ENCODE measurements at places on chromosomes 4 and X.

DNA sequence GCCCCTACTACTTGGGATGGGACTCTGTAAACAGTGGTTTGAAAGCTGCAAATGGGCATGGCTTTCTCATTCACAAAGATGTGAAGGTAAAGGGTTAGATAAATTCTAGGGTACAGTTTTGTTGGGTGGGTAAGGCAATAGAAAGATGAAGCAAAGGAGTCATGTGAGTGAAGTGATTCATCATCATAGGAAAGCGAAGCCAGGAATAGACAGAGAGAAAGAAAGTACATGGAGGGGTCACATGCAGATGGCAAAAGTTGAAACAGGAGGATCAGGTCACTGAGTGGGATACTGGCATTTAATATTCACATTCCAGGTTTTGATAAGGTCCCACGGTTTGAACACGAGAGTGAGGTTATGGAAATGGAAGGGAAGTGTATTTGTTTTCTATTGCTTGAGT, 8.2 kb upstream of the ABCG2 start:
- no peak for DNase-seq

DNA sequence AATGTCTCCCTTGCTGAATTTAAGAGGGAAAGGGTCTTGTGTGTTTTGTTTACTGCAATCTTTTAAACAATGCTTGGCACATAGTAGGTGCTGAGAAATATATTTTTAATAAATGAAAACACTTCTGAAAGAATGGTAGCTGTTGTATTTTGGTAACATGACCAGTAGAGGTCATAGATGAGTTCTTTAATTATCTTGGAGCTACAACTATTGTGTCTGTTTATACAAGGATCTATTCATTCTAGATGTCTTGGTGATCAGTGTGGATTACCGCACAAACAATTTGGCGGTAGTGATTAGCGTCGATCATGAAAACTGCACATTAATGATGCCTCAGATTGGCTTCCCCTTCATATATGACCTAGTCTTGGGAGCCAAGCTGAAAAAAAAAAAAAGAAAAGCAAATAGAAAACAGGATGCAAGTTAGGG, 21.4 kb upstream of the SCRG1 start:
- DNase-seq = no peak

GRCh38 chr4:95232358-95233156, 316.2 kb downstream of the UNC5C start:
- no peak for DNase-seq

- DNase-seq = no peak
Measured at GRCh38 chr4:99458911-99459447, 23.8 kb upstream of the ADH7 start.

- DNase-seq = no peak
Measured at GRCh38 chr4:7356667-7357310, 77.9 kb downstream of the PSAPL1 start.

- no peak for DNase-seq
Measured at GRCh38 chr4:77820649-77821561, 1.7 kb upstream of the CNOT6L start.

GRCh38 chr4:121189326-121190215, 25.4 kb upstream of the TNIP3 start:
- no peak for DNase-seq

DNA sequence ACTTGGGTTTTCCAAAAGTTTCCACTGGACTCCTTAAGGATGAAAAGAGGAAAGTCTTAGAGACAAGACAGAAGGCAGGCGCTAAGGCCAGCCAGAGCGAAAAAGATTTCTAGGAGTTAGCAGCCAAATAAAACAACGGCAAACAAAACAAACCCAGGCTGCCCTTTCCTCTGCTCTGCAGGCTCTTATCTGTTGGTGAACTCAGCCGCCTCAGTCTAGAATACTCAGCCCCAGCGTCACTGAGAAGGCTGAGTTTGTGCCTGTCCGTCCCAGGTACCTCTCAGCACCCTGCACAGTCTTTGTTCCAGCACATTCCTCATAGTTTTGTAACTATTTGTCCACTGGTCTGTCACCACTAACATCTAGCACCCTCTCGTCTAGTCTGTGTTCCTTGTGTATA, 75.6 kb upstream of the FAM9C start:
- DNase-seq = no peak

DNA sequence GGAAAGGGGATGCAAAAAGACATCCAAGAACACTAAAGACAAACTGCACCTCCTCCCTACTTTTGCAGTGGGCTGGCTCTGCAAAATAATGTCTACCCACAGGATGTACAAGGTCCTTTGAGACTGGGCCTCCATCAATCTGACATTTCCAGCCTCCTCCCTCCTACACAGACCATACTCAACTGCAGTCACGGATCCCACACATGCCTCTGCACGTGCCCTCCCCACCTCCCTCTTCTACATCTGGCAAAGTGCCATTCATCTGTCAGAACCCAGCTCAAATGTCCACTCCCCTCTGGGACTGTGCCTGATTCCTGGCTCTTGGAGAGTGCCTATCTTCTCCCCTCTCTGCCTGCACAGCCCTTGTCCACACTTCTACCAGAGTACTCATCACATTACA, 50.3 kb downstream of the CHRDL1 start:
- DNase-seq = no peak

- no peak for DNase-seq
Measured at GRCh38 chr4:74441744-74442143, 3.2 kb upstream of the AREG start.

- DNase-seq = no peak
Measured at GRCh38 chr4:46379101-46379500, 10.8 kb downstream of the GABRA2 start.
